ENCODE measurements at places on chromosomes 5 and 9. TPM values are rescaled to one million over a fixed set of nuclear protein-coding genes. Genes with fewer than 3 reads are reported as not detected.
A peak's percentile ranks its signal among the peaks of the same experiment; 100 is the strongest.

The FOXD4L5 gene
- 0.09 TPM for total RNA-seq

The ITGA1 gene
- 9.5 TPM for total RNA-seq

- no peak for DNase-seq
These were observed 80.5 kb downstream of the DAB2IP start for GRCh38 chr9:121731919-121732318.

GRCh38 chr5:83927140-83927733 is 206.6 kb upstream of the HAPLN1 start:
- peak; percentile 15 for DNase-seq

- DNase-seq, result no peak
These were observed 14.0 kb upstream of the EGFL7 start for GRCh38 chr9:136648751-136649150.
